GM23248 (cell line): ENCODE measurements at places on chromosomes 12 and 14.

DNA sequence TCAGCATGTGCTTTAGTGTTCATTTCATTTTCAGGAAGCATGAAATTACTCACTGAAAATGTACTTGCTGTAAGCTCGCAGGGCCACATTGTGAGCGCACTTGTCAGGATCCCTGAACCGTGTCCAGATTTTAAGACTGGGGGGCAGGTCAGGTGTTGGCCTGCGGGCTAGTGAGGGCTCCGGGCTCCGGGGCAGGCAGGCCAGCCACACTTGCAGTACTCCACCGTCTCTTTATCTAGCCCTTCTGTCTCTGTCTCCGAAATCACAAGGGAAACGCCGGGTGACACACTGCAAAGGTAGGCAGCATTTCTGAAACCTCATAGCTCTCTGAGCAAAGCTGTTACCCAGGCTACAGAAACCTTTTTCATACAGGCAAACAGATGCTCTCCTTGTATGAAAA, 98.7 kb downstream of the EML1 start:
- peak; percentile 14 for DNase-seq

DNA sequence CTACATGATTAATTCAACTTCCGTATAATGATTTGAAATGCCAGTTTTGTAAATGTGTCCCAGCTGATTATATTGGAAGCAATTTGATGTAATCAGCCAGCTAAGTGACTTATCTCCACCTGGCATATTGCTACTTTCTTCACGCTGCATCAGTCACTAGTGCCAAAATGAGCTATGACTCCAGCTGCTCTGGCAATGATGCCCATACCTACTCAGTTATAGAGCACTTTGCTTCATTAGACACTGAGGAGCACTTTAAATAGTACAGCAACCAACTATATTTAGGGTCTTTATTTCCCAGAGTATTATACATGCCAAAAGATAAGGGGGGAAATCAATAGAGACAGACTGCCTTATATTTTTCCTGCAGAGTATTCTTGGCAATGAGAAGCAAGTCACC, 67.9 kb upstream of the LIN7A start:
- no peak for DNase-seq

DNA sequence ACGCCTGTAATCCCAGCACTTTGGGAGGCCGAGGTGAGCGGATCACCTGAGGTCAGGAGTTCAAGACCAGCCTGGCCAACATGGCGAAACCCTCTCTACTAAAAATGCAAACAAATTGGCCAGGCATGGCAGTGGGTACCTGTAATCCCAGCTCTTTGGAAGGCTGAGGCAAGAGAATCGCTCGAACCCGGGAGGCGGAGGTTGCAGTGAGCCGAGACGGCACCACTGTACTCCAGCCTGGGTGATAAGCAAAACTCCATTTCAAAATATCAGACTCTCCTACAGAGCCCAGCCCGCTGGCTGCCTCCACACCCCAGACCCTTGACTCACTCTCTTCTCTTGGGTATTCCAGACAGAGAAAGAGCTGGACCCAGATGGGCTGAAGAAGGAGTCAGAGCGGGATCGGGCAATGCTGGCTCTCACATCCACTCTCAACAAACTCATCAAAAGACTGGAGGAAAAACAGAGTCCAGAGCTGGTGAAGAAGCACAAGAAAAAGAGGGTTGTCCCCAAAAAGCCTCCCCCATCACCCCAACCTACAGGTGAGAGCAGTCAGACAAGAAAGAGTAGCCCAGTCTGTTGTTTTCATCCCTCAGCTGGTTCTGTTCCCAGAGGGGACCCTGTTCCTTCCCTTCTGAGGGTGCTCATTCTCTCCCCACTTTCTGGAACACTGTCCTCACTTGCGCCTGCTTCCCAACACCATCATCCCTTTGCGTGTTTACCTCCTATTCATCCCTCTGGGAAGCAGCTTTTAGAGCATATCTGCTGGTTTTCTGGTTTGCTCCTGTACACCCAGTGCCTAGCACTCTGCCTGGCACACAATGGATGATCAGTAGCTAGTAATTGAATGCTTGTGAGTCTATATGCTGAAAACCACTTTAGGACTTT, 19.7 kb downstream of the AGAP2 start:
- DNase-seq = no peak

DNA sequence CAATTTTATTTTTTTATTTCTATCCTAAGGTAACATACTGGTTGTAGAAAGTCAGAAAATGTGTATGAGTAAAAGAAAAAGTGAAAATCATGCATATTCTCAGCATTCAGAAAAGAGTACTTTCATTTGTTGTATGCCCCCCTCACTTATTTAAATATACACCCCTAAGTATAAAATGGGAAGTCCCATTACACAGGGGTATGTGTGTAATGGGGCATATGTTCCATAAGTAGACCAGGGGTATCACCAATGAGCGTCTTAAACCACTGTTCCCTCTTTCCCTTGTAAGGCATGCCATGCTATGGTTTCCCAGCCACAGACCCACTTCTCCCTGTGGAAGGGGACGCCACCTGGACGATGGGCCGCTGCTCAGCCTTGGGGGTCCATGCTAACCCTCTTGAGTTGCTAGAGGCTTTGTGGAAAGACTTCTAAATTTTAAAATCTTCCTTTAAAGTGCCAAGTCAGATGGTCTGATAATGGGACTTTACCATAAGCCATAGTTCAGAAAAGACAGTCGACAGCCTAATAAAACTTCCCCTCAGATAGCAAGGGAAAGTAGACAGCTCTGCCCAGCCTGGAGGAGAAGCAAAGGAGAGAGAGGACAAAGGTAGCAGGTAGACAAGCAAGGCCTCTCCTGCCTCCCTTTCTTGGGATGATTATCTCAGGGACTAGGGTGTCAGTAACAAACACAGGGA, 118.2 kb downstream of the ZFP36L1 start:
- DNase-seq = no peak

GRCh38 chr14:93079321-93079720, 36.4 kb downstream of the ITPK1 start:
- peak; percentile 17 for DNase-seq

DNA sequence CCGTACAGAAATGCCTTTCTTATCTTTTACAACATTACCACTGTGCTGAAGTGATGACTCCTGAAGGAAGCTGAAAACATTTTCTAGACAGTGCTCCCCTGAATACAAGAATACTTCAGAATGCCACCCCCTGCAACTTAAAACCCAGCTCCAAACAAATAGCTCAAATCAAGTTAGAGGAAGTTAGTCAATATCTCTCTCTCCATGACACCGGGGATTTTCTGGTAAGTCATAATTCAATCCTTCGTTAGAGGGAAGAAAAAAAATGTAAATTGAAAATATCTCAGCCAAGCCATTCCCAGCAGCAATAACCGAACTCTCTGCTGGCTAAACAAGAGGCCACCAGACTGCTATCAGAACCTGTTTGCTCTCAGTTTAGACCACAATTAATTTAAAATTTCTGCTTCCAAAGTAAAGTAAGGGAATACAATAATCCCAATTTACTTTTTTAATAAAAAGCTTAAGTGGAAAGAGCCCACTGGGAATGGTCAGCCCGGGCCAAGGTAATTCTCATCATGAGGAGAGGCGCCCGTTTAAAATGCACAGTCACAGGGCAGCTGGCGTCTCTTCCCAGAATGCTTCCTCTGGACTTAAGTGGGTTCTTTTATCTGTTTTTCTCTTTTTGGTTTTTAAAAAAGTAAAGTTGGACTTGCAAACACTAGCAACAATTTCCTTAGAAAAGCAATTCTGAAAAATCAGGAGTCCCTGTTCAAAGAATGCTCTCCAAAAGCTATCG, 710.1 kb upstream of the STXBP6 start:
- DNase-seq = no peak

DNA sequence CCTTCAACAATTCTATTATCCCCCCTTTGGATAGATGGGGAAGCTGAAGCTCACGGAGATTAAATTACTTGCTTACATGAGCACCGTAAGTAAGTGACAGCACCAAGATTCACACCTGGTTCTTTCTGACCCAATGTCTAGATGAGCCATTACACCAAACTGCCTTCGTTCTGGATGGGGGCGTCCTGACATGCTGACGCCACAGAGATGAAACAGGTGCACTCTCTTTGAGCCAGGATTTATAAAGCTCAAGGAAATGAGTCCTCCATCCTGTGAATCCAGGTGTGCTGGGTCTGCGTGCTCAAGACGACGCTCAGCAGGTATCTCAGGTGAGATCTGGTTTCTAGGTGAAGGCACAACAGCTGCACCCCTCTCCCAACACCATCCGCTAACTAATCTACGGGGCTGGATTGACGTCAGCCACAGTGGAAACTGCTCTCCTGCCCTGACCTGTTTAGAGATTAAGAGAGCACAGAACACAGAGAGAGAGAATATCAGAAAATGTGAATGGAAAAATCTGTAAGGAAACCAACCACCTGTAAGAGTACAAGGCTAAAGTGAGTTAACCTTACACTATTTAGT, 61.6 kb downstream of the KSR2 start:
- no peak for DNase-seq

DNA sequence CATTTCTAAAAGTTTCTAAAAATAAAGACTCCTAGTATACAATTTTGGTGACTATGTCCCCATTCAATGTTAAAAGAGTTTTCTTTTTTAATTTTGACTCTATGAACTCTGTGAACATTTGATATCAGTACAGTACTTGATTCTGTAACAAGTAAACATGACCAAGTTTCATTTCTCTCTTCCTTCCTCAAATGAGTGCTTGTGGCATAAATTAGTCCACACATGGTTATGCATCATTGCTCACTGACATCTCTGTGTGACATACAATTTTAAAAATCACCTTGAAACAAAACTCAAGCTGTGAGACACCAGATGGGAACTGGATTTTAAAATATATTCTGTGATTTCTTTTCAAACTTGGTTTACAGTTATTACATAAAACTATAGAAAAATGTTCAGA, 253.9 kb upstream of the MDGA2 start:
- DNase-seq = no peak

GRCh38 chr12:90672081-90672480, 282.9 kb downstream of the CCER1 start:
- peak; percentile 5 for DNase-seq

DNA sequence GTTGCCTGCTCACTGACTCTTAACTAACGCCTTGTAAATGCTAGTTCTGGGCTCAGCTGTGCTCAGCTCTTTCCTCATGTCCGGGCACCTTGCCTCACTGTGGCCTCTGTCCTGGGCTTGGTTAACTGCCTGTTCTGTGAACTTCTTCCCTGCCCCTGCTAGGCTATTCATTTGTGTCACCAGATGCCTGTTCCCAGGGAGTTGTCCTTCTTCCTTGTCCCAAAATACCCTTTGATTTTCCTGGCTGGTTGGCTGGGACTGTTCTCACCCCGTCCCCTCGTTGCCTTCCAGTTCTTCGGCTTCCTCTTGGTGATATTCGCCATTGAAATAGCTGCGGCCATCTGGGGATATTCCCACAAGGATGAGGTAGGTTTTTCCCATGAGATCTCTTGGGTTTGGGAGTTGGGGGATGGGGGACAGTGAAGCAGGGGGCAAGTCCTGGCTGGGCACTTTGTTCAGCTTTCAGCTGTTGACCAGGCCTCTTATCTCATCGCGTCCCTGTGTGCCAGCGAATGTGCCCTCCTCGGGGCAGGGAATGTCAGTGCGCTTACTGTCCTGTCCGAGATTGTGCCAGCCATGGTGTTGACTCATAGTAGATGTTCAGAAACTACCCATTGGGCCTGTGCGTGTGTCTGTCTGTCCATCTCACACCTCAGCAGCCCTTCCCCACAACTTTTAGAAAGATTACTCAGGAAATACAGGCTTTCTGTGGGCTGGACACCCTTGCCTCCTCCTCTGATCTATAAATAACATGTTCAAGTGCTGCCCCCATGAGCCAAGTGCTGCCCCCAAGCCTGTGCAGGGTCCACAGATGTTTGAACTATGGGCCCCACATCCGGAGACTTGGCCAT, 33.1 kb downstream of the CD9 start:
- DNase-seq = no peak

DNA sequence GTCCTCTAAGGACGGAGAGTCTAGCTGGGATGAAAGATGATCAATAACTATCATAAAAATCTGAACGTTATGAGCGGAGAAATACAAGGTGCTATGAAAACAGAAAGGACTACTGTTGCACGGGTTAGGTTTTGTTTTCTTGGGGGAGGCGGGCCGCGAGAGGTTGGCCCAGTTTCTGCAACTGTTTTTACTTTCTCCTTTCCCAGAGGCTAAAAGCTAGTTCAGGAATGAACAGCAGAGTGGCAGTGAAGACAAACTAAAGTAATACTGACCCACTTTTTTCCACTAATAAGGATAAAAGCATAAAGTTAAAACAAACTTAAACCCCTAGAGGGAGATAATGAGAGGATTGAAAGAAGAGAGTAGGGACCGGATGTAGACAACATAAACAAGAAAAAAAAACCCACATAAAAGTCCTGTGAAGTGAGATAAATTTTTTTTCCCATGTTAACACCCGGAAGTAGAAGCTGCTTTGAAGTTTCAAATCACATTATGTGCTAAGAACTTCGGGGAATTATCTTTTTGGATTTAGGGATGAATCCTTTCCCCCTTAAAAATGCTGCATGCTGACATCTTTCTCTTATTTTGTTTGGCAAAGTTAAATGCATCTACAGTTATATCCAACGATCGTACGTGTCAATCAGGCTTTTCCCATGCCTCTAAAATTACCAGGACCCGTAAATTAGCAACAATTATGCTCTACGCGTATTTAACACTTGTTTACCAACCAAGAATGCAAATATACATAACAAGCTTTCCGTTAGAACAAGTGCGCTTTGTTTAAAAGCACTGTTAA, 1.0 kb upstream of the CDK17 start:
- peak; percentile 88 for DNase-seq

GRCh38 chr14:63277591-63278183, 41.0 kb downstream of the GPHB5 start:
- DNase-seq = no peak

DNA sequence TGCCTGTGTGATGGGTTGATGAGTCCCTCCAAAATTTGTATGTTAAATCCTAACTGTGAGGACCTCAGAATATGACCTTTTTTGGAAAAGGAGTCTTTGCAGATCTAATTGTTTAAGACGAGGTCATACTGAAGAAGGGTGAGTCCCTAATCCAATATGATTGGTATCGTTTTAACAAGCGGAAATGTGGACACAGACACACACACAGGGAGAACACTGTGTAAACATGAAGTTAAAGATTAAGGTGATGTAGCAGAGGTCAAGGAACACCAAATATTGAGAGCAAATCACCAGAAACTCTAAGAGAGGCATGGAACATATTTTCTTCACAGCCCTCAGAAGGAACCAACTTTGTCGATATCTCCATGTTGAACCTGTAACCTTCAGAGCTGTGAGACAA, 1106.7 kb downstream of the SLC6A15 start:
- DNase-seq = no peak

DNA sequence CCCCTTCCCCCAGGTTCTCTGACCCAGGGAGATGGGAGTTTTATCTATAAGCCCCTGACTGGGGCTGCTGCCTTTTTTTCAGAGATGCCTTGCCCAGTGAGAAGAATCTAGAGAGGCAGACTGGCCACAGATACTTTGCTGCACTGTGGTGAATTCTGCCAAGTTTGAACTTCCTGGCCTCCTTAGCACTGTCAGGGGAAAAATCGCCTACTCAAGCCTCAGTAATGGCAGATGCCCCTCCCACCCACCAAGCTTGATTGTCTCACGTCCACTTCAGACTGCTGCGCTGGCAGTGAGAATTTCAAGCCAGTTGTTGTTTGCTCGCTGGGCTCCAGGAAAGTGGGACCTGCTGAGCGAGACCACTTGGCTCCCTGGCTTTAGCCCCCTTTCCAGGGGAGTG, 31.7 kb downstream of the KLRK1 start:
- no peak for DNase-seq
